Effector memory CD4-positive, alpha-beta T cell (primary cell): ENCODE measurements at places on chromosomes 5 and 9.

- no peak for DNase-seq
Measured at GRCh38 chr5:172049226-172049796, 42.9 kb upstream of the FBXW11 start.

- no peak for DNase-seq
Measured at GRCh38 chr9:109708451-109708945, 71.5 kb upstream of the PALM2AKAP2 start.

GRCh38 chr9:269081-269711 lies 54.5 kb downstream of the DOCK8 start:
- no peak for DNase-seq

DNA sequence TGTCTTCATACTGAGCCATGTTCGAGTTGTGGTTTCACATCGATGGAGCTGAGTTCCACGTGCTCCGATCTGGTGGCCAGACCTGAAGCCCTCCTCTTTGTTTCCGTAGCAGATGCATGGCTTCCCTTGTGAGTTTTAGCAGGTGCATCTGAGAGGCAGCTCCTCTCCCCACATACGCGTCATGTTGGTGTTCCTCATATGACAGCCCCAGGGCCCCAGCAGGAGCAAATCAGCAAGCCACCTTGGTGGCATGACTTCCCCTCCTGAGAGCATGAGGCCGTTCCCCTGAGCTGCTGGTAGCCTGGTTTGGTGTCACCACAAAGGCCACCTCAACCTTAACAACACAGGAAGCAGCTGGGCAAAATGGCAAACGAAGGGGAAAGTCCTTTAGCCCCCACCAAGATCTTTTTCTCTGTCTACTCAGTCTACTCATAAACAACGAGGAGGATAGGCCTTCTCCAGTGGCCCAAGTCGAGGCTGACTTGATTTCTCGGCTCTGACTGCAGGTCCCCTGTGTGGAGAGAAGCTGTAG lies 5.9 kb downstream of the CYFIP2 start:
- DNase-seq: peak; percentile 89

- DNase-seq: no peak
Measured at GRCh38 chr5:37034955-37035354, 158.4 kb downstream of the NIPBL start.

- DNase-seq: no peak
Measured at GRCh38 chr9:130667120-130667435, 2.7 kb downstream of the PRDM12 start.

DNA sequence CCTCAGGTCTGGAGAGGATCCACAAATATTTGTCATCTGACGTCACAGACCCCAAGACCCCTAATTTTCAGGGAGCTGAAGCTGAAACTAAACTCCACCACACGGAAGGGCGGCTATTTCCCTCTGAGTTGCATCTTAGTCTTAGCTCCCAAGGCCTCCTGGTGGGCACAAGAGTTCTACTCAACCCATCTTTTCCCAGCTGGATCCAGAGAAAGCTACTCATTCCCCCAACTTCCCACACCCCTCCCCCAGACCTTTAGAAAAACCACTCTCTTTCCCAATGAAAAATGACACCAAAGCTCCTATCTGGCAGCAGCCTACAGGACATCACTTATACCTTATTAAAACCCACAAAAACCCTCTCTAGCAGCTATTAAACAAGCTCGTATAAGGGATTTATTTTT lies 67.1 kb upstream of the SLC1A1 start:
- DNase-seq: no peak

DNA sequence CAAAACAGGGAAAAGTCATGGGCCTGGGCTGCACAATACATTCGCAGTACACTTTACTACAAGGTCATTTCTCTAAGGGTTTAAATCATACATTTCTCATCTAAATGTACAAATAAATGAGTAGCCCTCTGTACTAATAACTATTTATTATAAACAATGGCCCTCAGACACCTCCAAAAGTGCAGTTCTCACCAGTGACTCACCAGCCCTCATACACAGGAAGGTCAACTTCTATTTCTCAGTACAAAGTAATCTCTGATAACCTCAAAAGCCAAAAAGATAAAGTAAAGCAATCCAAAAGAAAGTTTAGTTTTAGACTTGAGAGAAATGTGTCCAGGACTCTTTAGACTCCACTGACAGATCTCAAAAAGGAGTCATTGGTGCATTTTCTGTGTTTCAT lies 1258.1 kb upstream of the CDH6 start:
- DNase-seq: no peak

GRCh38 chr9:109416135-109416706 lies 81.9 kb downstream of the PTPN3 start:
- DNase-seq: no peak

- DNase-seq: no peak
Measured at GRCh38 chr5:151897896-151898295, 26.8 kb downstream of the GLRA1 start.

- DNase-seq: no peak
Measured at GRCh38 chr5:14762549-14763216, 98.2 kb downstream of the OTULIN start.

- DNase-seq: no peak
Measured at GRCh38 chr5:126490167-126490940, 67.1 kb downstream of the GRAMD2B start.

DNA sequence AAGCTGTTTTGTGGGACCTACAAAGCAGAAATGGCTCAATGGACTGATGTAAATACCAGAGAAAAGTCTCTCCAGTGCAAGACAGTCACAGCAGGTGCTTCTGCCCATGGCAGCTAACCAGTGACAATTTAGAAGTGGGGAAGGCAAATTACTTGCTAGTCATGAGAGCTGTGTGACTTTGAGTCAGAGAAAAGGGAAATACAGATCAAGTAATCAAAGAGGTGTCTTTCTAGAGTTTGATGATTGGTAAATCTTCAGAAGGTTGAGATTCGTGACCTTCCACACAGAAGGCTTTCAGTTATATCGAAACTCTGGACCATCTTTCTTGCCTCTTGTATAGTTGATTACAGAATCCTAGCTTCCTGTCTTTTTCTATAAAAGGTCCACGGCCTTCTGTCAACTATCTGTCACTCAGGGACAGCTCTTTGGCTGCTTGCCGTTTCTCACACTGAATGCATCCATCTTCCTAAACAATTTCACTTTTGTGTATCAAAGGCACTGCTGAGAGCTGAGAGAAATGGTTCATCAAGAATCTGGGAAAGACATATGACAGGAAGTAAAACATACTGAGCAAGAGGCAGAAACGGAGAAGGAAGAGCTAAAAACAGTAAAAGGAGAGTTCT lies 993.9 kb upstream of the ACO1 start:
- DNase-seq: no peak

GRCh38 chr5:142837081-142837725 lies 67.0 kb downstream of the ARHGAP26 start:
- DNase-seq: no peak

- DNase-seq: no peak
Measured at GRCh38 chr5:116509483-116510244, 65.0 kb downstream of the SEMA6A start.

DNA sequence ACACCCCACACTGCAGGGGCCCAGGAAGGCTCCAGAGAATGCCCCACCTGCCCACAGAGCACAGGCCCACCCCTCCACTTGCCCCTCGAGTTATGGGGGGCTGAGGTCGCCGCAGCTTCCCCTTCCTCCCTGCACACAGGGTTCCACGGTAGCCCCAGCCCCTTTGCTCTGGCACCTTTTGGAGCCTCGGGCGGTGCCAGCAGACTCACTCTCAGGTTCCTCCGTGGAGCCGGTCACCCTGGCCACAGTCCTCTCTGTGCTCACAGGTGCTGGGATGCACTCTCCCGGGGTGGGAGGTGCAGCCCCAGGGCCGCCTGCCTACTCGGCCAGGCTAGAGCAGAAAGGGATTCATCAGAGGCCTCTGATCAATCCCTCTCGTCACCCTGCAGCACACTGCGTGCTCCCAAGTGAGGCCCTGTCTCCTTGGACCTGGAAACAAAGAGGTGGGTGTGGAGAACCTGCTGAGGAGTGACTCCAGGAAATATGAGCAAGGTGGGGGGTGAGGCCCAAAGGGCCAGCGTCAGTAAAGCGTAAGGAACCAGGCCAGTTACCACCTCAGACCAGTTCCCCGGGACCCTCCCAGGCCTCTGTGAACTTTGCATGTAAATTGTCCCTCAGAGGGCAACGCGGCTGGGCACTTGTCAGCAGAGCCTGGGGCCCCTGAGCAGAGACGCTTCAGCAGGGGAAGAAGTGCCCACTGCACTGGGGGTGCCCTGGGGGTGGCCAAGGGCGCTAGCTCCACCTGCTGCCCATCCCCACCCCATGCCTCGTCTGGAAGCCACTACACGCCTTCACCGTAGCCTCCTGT lies 167.8 kb downstream of the OLFM1 start:
- DNase-seq: no peak

- peak; percentile 5 for DNase-seq
Measured at GRCh38 chr9:38687389-38687842, 32.5 kb downstream of the FAM240B start.

- DNase-seq: no peak
Measured at GRCh38 chr9:27377147-27377807, 80.3 kb upstream of the EQTN start.

DNA sequence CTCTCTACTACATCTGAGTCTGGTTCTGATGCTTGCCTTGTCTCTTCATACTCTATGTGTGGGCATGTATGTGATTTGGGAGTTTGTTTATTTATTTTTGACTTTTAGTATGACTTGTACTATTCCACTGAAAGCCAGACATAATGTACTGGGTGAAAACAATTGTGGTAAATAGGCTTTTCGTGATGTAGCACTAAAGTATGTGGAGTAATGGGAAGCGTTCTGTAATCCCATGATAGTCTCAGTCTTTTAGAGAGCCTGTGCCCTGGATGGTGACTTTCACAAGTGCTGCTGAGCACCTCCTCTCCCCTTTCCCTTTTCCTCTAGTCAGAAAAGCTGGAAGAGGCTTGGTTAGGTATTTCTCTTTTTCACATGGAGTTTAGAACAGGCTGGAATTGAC lies 85.8 kb upstream of the S1PR3 start:
- no peak for DNase-seq

GRCh38 chr5:8413975-8414374 lies 545.0 kb downstream of the MTRR start:
- DNase-seq: no peak

DNA sequence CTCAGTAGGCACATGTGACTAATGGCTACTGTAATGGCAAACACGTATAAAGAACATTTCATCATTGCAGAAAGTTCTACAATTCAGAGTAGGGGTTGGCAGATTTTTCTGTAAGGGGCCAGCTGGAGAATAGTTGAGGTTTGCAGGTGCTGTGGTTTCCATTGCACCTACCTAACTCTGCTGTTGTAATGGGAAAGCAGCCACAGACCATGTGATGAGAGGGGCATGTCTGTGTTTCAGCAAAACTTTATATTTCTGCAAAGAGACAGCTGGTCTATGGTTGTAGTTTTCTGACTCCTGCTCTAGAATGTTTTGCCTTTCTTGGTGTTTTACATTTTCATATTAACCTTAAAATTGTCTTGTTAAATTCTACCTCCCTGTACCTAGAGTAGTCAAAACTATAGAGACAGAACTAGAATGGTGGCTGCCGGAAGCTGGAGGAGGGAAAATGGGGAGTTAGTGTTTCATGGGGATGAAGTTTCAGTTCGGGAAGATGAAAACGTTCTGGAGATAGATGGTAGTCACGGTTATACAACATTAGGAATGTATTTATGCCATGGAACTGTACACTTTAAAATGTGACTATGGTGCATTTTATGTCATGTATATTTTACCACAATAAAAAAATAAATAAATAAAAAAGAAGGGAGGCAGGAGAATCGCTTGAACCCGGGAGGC lies 44.3 kb downstream of the NUP214 start:
- DNase-seq: no peak

DNA sequence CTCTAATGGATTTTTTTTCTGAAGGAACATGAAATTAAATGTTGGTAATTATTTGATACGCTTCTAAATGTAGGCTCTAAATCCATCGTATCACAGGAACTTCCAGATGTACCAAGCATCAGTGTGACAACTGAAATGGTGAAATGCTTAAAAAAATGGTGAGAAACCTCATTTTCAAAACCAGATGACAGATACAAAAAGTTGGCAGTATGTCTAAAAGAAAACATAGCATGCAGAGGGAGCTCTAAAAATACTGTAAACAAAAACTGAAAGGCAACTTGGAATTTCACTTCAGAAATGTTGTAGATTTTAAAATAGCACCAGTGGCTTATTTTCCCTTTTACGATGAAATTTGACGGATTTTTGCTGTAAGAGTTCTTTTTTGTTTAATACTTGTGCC lies 1043.6 kb upstream of the WWC1 start:
- DNase-seq: no peak
